ENCODE measurements at places on chromosomes 12 and 14.

GRCh38 chr12:131833288-131833895 lies 5.2 kb downstream of the MMP17 start:
- DNase-seq: no peak

DNA sequence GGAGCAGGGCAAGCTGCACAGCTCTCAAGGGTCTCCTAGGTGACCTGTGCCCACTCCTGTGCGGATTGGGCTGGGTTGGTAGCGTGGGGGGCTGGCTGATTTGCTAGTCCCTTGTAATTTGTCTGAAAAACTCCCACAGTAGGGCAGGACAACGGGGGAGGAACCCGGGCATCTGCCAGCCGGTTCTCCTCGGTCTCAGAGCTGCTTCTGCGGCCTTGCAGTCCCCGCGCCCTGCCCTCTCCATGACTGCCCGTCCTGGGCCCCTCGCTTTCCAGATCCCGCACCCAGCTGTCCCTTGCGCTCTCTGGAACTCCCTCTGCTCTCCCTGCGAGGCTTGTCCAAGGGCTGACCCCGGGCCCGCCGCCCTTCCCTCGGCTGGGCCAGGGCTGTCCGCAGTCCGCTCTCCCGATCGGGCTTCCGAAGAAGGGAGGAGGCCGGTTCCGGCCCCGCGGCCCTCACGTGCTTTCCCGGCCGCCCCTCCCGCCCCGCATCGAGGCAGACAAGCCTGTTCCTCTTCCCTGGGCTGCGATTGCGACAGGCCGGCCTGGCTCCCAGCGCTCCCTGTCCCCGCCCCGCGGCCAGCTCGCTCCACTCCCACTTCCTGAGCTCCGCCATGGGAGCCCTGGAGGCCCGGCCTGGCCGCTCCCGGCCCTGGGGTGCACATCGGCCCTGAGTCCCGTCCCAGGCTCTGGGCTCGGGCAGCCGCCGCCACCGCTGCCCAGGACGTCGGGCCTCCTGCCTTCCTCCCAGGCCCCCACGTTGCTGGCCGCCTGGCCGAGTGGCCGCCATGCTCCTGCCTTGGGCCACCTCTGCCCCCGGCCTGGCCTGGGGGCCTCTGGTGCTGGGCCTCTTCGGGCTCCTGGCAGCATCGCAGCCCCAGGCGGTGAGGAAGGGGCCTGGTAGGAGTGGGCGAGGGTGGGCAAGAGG lies at the start of gene LTBR:
Gene LTBR, plus strand, starts transcription at position 591 of the 927 bp plus-strand sequence. Its CDS starts 197 bp downstream, at position 788.
- DNase-seq: no peak

DNA sequence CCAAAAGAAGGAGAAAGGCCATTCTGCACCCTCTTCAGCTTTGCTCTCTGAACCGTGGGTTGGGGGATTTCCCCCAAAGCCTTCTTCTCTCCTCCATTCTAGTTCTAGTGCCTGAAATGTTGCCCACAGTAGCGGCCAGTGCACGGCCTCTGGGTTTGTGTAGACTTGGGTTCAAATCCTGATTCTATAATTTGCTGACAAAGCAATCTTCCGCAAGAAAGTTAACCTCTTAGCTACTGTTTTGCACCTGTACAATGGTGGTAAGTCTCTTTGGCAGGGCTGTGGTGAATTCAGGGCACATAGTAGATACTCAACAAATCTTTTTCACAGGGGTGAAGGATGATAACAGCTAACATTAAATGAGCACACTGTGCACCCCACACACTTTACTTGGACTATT lies 5.8 kb upstream of the CACNA1C start:
- no peak for DNase-seq

- no peak for DNase-seq
Observed at GRCh38 chr12:82647853-82648252, 38.9 kb upstream of the TMTC2 start.

DNA sequence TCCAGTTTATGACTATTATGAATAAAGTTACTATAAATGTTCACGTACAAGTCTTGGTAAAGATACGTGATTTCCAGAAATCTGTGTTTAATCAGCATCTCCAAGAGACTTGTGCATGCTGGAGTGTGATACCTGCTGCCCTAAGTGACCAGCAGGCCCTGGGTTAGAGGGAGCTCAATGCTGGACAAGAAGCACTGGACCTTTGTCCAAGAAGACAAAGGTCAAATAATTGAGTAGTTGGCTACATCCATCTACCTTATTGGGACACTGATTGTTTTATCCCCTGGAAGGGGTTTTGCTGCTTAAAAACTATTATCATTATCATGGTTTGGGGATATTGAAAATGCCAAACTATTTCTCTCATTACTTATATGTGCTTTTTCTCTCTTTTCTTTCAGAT lies 37.0 kb upstream of the CHST11 start:
- no peak for DNase-seq

DNA sequence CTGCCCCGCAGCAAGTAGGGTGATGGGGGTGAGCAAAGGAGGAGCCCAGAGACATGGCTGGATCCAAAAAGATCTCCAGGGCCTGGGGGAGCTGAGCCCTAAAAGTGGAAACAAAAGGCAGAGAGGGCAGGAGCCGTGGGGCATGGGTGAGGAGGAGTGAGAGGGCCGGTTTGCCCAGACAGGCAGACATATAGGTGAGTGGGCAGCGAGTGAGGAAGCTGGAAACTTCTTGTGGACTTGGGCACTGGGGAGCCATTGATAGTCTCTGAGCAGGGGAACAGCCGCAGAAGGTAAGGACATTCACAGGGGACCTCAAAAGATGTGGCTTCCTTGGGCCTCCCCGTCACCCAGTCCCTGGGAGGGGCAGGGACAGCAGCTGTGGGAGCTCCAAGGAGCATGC lies 16.8 kb upstream of the TMEM119 start:
- no peak for DNase-seq

- no peak for DNase-seq
Observed at GRCh38 chr14:79036441-79036840, 866.3 kb downstream of the NRXN3 start.

DNA sequence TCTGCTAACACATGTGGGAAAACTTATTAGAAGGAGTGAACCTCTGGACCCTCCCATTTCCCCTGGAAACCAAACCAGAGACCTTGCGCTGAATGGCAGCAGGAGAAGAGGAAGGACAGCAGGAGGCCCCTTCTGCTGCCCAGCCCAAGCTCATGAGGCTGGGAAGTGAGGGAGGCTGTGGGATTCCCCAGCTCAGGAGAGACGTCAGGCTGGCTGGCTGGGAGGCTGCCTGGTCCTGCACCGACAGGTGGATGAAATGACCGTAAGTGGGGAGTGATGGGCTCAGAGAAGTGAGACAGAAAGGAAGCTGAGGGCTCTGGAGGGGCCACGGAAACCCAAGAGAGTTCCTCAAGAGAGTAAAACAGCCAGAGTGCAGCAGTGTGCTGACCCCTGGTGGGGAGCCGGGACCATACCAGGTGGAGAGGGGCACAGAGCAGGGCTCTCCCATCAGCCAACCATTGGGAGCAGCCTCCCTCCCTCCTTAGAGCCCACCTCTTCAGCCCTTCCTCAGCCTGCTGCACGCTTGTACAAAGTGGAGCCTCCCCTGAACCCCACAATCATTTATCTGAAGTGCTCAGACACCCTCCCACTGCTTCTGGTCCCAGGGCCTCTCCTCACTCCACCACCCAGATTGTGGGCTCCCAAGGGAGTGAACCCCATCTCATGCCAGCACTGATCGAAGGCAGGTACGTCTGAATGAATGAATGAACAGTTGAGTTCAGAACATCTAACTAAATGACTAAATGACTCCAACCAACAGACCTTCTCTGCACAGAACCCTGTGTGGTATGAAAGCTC lies 14.0 kb downstream of the TAMALIN start:
- DNase-seq: peak; percentile 55

- no peak for DNase-seq
Observed at GRCh38 chr12:123621101-123621500, 12.4 kb downstream of the EIF2B1 start.

DNA sequence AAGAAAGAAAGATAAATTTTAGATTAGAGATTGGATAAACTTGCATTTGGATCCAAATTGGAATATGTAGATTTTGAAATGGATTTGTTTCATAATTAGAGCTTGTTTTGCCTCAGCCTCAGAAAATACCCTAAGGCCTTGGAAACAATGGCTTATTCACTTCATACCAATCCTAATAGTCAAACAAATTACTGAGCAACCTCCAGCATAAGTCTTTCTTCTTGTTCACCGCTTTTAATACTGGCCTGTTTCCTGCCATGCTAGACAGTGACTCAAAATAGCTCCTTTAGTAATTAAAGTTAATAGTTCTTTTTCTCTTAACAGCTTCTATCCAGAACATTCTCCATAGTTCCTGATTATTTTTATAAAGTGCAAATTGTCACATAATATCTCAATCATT lies 110.9 kb upstream of the DNM1L start:
- DNase-seq: no peak

- no peak for DNase-seq
Observed at GRCh38 chr14:94483071-94483451, 7.1 kb upstream of the SERPINA9 start.

DNA sequence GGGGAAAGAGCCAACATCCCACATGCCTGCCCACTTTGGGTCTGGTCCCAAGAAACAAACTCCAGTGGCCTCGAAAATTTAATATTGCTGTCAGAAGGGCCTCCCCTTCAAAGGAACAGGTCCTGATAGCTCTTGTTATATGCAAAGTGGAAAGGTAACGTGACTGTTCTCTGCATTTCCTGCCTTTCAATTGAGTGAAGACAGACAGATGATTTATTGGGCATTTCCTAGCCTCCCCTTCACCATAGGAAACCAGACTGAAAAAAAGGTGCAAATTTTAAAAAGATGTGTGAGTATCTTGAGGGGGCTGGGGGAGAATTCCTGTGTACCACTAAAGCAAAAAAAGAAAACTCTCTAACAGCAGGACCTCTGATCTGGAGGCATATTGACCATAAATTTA lies 235.2 kb downstream of the ZFP36L1 start:
- no peak for DNase-seq

DNA sequence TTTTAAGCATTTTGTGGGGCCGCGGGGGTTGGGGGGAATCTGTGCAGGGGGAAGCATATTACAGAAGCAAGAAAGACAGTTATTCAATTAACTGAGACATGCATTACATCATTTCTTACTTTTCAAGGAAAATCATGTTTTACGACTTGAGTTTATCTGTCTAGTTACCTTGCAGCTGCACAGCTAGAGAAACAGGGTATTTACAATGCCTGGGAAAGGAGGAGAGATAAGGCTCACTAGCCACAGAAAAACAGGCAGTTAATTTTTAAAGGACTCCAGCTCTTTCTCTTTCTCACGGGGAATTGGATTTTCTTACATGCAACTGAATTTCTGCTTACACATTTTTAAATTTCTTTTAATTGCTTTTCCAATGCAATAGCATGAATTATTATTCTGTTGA lies 22.2 kb downstream of the FCF1 start:
- DNase-seq: no peak

GRCh38 chr12:89721291-89721987 lies 12.8 kb upstream of the ATP2B1 start:
- DNase-seq: no peak
